Right lung (tissue), 10 donors: ENCODE measurements at places on chromosomes 13 and 19. TPM values are rescaled to one million over a fixed set of nuclear protein-coding genes. Genes with fewer than 3 reads are reported as not detected.
A peak's percentile ranks its signal among the peaks of the same experiment; 100 is the strongest.

DNA sequence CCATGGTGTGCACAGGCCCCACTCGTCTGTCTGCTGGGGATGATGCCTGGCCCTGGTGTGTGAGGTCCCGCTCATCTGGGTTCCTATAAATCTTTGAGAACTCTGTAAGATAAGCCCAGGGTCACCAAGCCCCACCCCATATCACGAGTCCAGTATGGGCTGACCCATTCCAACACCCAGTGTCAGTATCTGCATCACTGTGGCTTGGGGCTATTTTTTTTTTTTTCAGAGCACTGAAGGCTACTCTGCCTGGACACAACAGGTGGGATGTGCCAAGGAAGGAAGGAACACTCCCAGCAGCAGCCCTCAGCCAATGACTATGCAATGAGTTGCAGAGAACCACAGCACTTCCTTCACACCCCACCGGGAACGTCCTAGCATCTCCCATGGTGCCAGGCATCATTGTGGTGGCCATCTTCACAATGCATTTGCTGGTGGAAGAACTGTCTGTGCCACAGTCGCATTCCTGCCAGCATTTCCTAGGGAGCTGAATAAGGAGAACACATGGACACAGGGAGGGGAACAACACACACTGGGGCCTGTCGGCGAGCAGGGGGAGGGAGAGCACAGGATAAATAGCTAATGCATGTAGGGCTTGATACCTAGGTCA, 83.1 kb upstream of the TSHZ3 start:
- DNase-seq = no peak

MAMSTR gene
- polyA plus RNA-seq = 5.2 TPM

HAUS5 gene
- 28.0 TPM for polyA plus RNA-seq

RFPL4AL1 gene
- polyA plus RNA-seq = not detected

- DNase-seq = no peak
Observed at GRCh38 chr19:16117594-16118033, 5.9 kb downstream of the RAB8A start.

CCDC8 gene
- polyA plus RNA-seq = 45.7 TPM

DNA sequence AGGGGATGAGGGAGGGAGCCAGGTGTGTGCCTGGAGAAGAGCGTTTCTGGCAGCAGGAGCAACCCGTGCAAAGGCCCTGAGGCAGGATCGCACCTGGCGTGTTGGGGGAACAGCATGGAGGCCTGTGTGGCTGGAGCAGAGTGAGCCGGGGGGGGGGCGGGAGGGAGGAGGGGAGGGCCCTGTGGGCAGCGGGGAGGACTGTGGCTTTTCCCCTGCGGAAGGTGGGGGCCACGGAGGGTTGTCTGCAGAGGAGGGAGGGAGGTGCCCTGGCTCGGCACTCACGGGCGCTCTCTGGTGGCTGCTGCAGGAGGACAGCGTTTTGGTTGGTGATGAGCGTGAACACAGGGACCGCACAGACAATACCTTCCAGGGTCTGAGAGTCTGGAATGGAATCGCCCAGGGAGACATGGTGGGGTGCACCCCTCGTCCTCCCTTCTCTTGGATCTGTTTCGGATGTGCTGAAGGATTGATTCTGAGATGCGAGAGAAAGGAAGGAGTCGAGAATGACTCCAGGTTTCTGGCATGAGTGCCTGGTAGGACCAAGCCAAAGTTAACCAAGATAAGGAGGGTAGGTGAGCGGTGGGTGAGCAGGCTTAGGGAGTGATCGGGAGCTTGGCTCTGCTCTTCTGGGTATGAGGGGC, 6.5 kb downstream of the RAB11B start:
- DNase-seq = no peak

KLK12 gene
- 0.63 TPM for polyA plus RNA-seq

GRCh38 chr13:106373989-106374572, 161.4 kb downstream of the EFNB2 start:
- no peak for DNase-seq

GRCh38 chr19:1019980-1020867, 699 bp downstream of the TMEM259 start:
- DNase-seq = no peak

DNA sequence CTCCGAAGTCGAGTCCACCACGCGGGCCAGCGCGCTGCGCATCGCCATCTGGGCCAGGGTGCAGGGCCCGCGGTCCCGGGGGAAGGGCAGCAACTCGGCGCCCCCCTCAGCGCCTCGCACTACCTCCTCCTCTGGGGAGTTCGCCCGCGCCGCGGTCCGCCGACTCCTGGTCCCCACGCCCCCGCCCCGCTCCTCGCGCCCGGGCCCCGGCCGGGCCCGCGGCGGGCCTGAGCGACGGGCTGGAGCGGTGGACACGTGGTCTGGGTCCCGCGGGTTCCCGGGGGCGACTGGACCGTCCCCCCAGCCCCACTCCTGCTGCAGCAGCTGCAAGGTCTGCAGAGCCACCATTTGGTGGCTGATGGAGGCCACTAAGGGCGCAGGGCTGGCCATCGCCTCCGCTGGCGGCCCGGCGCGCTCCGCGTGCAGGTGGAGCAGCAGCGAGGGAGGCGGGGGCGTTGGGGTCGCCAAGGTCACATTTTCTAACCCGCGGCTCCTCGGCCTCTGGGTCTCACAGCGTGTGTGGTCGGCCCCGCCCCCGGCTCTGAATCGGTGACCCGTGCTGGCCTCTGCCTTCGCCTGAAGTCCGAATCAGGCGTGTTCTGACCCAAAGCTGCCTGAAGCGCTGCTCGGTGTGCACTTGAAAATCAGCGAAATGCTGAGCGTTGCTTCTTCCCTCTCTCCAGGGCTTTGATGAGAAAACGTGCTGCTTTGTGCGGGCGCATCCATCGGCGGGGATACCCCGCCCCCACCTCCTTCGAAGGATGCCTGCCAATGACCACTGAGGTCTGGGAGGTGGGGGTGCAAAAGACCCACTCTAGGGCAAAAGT, at the start of gene DLEU7:
DLEU7 (minus strand) TSS at position 436 of the 827 bp plus-strand sequence; CDS start at position 390, 46 bp downstream.
- no peak for DNase-seq

CDC34 gene
- 50.8 TPM for polyA plus RNA-seq

CD33 gene
- polyA plus RNA-seq = 2.5 TPM

GRCh38 chr19:17135001-17135853, 59.6 kb downstream of the MYO9B start:
- peak; percentile 92 for DNase-seq

DNA sequence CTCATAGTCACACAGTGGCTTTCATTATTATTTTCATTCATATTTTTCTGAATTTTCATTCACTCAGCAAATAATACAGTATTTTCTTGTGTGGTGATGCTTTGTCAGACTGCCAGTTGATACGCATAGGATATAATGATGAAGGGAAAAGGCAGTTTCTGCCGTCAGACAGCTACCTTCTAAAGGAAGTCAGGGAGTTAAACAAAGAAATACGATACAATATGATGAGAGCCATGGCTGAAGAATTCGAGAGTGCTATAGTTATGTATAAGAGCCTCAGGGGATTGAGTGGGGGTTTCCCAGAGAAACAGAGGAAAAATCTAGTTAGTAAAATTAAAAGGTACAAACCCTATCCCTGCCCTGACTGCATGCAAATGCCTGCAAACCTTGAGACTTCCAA, 479.1 kb downstream of the OLFM4 start:
- DNase-seq = no peak

DNA sequence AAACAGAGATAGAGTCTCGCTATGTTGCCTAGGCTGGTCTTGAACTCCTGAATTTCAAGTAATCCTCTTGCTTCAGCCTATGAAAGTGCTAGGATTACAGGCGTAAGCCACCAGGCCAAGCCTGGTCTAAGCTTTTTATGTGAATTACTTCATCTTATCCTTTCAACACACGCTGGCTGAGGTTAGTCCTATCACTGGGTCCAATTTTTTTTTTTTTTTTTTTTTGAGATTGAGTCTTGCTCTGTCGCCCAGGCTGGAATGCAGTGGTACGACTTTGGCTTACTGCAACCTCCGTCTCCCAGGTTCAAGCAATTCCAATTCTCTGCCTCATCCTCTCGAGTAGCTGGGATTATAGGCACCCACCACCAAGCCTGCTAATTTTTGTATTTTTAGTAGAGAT, 10.4 kb downstream of the MYO1F start:
- no peak for DNase-seq

- no peak for DNase-seq
Observed at GRCh38 chr13:70375718-70376117, 267.5 kb upstream of the KLHL1 start.

ANGPTL4 gene
- 7.6 TPM for polyA plus RNA-seq

GRCh38 chr19:44142059-44142433, 692 bp downstream of the ZNF234 start:
- no peak for DNase-seq

DNA sequence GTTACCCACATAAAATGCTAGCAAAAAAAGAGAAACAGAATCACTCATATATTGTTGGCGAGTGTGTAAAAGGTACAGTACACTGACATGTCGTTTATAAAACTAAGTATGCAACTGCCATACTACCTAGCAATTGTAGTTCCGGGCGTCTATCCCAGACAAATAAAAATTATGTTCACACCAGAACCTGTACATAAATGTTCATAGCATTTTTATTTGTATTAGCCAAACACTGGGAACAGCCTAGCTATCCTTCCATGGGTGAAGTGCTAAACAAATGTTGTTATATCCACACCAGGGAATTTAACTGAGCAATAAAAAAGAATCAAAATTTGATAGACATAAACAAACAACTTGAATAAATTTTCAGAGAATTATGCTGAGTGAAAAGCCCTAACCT, 28.9 kb upstream of the POSTN start:
- no peak for DNase-seq

GRCh38 chr13:45120967-45121831, 889 bp downstream of the GTF2F2 start:
- DNase-seq = no peak

- DNase-seq = no peak
Observed at GRCh38 chr19:55230329-55230728, 1.8 kb upstream of the TMEM86B start.

DNA sequence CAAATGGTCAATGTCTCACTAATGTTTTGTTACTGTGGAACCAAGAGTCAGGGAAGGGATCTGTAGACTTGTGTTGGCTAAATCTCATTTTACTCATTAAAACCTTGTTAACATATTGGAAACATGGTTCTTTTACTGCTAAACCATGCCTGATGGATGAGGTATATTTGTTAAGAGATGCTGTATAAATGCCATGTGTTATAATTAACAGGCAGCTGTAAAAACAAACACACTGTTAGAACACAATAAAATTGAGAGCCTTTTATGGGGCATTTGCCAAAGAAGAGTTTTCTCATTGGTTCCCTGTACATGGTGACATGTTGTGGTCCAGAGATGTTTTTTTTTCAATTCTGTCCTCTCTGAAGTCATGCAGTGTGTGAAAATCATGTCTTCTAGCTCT, 121.9 kb downstream of the ESD start:
- DNase-seq = no peak

DNA sequence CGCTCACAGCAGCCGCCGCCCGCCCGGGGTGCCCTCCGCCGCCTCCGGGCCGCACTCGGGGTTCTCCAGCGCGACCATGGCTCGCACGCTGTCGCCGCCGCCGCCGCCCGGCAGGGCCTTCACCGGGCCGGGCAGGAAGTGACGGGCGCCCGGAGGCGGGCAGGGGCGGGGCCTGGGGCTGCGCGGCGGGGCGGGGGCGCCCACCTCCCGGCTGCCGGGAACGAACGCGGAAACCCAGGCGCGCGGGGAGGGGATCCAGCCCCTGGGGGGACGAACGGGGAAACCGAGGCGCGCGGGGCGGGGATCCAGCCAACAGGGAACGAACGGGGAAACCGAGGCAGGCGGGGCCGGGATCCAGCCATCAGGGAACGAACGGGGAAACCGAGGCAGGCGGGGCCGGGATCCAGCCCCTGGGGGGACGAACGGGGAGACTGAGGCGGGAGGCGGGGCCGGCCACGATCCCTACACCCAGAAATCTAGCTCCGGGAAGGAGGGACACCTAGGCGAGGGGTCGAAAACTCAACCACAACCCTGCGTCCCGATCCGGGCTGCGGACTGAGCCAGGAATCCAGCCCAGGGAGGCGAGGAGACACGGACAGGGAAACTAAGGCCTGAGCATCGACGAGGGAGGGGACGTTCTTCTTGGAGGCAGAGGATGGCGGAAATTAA, at the start of gene R3HDM4:
R3HDM4 (minus strand) TSS at position 140 of the 669 bp plus-strand sequence; CDS start at position 78, 62 bp downstream.
- no peak for DNase-seq

- no peak for DNase-seq
Observed at GRCh38 chr13:31980830-31981229, 50.7 kb upstream of the FRY start.

DCLK1 gene
- polyA plus RNA-seq = 13.2 TPM

GRCh38 chr13:112734696-112735547, 45.1 kb downstream of the ATP11A start:
- DNase-seq = no peak

CALR3 gene
- polyA plus RNA-seq = not detected

C13orf42 gene
- polyA plus RNA-seq = not detected

- DNase-seq = no peak
Observed at GRCh38 chr19:16185768-16186123, 536 bp downstream of the FAM32A start.

DNA sequence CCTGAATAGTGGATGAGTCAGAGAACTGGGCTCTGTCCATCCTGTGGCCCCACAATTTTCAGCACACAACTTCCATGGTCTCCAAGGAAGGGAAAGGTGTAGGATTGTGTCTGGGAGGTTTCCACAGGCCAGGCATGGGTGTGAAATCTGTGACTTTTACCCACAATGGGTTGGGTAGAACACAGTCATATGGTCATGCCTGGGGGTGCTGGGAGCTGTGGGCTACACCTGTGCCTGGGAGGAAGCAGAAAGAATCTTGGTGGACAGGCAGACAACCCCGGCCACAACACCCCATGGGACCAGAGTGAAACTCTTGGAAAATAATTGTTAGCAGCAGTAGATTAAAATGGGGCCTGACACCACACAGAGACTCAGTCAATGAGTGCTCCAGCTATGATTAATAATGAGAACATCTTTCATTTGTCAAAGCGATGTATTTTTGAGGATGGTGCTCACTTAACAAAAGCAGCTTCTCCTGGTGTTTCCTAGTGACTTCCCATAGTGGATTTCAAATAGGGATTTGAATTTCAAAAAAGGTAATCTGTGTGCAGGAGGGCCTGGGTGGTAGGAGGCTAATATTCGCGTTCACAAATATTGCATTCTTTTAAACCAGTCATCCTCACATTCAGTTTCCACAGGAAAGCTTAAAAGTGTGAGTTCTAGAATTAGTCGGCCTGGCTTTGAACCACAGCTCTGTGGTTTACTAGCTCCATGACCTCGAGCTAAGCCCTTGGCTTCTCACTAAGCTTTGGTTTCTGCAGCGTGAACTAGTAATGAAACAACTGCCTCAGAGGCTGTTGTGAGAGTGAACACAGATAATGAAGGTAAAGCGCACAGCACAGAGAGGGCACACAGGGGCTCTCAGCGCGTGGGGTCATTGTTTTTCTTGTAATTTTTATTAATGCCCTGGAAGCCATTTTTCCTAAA, 89.3 kb upstream of the UQCRFS1 start:
- no peak for DNase-seq

DNA sequence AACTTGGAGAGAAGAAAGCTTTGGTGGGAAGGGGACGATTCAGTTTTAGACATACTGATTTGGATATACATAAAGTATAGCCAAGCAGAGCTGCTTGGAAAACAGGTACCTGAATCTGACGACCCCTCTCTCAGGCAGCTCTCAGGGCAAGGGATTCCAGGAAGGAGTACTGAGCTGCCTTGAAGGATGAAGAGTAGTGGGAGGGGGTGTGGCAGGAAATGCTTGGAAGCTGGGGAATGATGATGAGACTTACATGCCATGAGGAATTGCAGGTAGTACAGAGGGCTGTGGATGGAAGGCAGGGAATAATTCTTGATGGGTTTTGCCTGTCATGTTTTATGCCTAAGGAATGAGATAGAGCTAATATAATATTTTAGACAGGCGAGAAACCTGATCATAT, 38.7 kb downstream of the HTR2A start:
- DNase-seq = no peak

ZNF729 gene
- 0.12 TPM for polyA plus RNA-seq
